ENCODE measurements at places on chromosomes 4 and X.

DNA sequence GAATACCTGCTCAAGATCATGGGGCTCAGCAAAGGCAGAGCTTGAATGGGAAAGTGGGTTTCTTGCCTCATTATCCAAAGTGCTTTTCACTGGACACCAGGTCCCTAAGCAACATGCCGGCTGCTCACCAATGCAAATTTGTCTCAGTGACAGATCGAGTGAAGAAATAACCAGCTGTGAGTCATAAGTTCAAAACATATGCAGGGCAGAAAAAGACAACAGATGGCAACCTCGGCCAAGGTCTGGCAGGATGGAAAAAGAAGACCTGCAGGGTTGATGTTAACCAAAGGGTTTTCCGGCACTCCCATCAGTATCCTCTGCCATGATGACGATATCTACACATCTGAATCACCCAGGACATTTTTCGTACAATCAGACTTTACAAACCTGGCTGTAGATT is 124.1 kb downstream of the AFAP1 start:
- no peak for DNase-seq

- no peak for DNase-seq
Observed at GRCh38 chr4:110900213-110900769, 277.4 kb upstream of the PITX2 start.

DNA sequence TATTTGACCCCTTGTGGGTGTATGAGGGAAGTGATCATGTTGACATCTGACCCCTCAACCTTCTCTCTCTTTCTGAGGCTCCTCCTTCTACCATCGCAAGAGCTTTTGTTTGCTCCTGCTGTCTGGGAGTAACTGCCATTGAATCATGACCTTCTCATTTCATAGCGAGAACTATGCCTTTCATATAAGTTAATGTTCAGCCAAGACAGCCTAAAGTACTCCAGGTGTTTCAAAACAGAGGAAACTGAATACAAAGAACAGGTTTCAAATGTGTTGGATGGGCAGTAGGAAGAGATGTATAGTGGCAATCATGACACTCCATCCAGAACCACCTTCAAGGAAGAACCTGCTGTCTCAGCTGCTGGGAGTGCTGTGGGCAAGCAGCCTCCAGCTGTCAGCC is 403.1 kb downstream of the MID1IP1 start:
- no peak for DNase-seq

DNA sequence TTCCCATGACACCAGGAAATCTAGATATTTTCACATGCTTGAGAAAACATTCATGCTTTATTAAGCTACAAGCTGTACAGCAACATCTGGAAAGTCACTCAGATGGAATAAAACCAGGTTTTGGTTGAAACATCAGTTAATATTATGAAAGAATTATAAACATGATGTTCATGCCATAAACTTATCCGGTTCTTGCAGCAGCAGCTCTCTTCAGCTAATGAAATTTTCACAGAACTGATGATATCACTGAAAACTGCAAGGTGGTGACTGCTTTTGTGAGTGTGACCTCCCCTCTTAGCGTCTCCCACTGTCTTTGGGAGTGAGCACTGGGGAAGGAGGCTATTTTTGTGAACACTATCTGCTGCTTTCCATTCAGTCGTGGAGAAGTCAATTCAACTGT is 56.9 kb downstream of the ARHGAP10 start:
- DNase-seq, result no peak

DNA sequence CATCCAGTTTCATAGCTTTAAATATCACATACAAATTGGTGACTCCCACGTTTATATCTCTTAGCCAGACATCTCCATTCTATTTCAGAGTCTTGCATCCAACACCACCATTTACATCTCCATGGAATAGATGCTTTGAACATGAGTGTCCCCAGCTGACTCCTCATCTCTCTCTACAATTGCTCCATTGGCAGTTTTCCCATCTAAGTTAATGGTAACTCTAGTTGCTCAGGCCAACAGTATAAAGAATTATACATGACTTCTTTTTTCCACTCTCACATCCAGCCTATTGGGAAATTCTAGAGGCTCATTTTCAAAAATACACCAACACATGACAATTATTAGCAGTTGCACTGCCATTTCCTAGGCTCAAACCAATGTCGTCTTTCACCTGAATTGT is 388.2 kb downstream of the STIM2 start:
- DNase-seq, result no peak

DNA sequence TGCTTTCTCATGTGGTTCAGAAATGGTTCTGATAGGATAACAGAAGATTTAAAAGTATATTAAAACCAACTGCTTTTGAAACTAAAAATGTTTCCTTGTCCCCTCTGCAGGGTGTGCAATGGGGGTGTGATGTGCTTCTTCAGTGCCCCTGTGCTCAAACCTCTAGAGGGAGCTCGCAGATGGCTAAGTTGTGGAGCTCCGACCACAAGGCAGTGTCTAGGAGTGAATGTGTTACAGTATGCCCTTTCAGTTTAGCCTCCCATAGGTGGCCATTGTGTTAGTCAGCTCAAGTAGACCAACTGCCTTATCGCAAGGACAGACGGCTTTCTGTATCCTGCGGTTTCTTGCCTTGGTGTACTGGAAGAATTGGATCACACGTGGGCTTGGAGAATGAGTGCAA is 130.5 kb downstream of the TENT5D start:
- no peak for DNase-seq

DNA sequence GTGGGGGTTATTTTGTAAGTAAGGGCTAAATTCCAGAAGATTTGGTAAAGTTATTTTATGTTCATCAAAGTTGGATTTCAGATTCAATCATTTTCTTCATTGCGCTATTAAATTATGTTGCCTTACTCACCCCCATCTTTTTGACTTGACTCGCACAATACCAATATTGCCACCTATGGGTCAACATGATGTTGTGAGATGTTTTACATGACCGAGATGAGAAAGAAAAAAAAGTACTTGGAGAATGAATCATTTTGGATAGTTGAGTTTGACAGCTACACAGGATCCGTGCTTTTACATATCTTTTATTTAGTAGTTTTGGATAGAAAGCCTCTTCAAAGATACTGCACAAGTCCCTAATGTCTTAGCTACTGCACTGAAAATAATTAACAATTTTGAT is 224.2 kb upstream of the EMCN start:
- DNase-seq, result no peak

DNA sequence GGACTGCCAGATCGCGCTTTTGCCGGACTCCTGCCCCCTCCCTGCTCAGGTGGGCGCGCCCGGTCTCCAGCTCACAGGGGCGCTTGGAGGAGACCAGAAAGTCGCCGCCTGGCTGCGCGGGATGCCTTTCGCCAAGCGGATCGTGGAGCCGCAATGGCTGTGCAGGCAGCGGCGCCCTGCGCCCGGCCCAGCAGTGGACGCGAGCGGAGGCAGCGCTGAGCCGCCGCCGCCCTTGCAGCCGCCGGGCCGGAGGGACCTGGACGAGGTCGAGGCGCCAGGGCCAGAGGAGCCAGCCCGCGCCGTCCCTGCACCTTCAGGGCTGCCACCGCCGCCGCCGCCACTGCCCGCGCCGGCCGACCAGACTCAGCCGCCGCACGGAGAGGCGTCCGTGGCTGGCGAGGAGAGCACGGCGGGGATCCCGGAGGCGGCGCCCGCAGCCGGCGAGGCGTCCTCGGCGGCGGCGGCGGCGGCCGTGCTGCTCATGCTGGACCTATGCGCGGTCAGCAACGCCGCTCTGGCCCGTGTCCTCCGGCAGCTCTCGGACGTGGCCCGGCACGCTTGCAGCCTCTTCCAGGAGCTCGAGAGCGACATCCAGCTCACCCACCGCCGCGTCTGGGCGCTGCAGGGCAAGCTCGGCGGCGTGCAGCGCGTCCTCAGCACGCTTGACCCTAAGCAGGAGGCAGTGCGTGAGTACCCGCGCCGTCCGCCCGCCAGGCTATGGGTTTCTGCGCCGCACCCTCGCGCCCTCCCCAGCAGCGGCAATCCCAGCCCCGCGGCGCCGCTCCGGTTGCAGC is 834 bp downstream of the NHS start:
- no peak for DNase-seq

Measured in NCI-H1436 treated with DMSO at 0.1 percent for 48 hours (cell line).